ENCODE measurements at places on chromosomes 6 and 20. TPM values are rescaled to one million over a fixed set of nuclear protein-coding genes. Genes with fewer than 3 reads are reported as not detected.
A peak's percentile ranks its signal among the peaks of the same experiment; 100 is the strongest.

- H3K27ac ChIP-seq, result no peak overlapping the region
- H3K36me3 ChIP-seq, result no peaks in the 10 kb centered on the region
- H3K4me1 ChIP-seq, result no peaks in the 10 kb centered on the region
- DNase-seq, result no peak
- H3K4me3 ChIP-seq, result no peak overlapping the region
These were observed 294.2 kb downstream of the FOXC1 start for GRCh38 chr6:1903780-1904465.

The MCHR2 gene
- not detected for total RNA-seq

The ADISSP gene
- 7.5 TPM for total RNA-seq

GRCh38 chr6:145323646-145324045, 411.7 kb downstream of the EPM2A start:
- H3K36me3 ChIP-seq, result no peaks in the 10 kb centered on the region
- H3K27ac ChIP-seq, result no peak overlapping the region
- H3K27me3 ChIP-seq, result no peaks in the 10 kb centered on the region
- no peak for DNase-seq

- H3K27me3 ChIP-seq, result no peaks in the 10 kb centered on the region
- H3K27ac ChIP-seq, result no peak overlapping the region
- no peaks in the 10 kb centered on the region for H3K36me3 ChIP-seq
These were observed 22.5 kb downstream of the AGPAT4 start for GRCh38 chr6:161251345-161251744.

DNA sequence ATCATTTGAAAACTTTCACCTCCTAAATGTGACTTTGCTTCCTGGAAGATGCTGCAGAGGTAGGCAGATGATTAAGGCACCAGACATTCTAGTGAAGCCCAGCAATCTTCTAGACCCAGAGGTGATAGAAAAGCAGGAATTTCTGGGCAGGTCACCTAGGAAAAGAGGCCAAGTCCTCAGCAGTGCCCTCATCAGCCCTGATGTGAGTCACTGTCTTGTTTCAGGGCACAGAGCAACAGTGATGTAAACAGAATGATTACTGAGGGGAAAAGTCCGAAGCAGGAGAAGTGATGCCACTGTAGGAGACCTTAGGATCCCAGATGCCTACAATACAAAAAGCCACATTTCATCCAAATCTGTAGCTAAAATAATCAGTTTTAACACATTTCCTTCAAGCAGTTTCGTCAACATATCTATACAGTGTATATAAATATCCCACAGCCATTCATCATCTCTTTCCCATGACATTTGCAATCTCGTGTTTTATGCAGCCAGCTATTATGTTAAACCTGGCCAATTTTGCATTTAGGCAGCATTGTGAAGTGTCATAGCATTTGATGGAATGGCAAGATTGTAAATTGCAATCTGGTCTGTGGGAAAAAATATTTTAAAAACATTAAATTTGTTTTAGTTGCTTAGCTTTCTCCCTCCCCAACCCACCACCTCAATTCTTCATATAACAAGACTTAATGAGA, 401.2 kb upstream of the RNF217 start:
- H3K4me1 ChIP-seq, result no peaks in the 10 kb centered on the region
- no peak overlapping the region for H3K27ac ChIP-seq
- no peaks in the 10 kb centered on the region for H3K27me3 ChIP-seq
- DNase-seq, result no peak
- H3K4me3 ChIP-seq, result no peak overlapping the region

The SLC17A2 gene
- total RNA-seq, result not detected

The SCRT2 gene
- not detected for total RNA-seq

GRCh38 chr20:19291024-19291817, 78.8 kb downstream of the SLC24A3 start:
- no peak overlapping the region for H3K27ac ChIP-seq
- H3K4me3 ChIP-seq, result no peak overlapping the region
- H3K27me3 ChIP-seq, result no peaks in the 10 kb centered on the region
- H3K36me3 ChIP-seq, result no peaks in the 10 kb centered on the region

The IGF2R gene
- 86.0 TPM for total RNA-seq

GRCh38 chr6:21998582-21998981, 298.3 kb downstream of the PRL start:
- H3K36me3 ChIP-seq, result no peaks in the 10 kb centered on the region
- no peaks in the 10 kb centered on the region for H3K4me1 ChIP-seq
- H3K27me3 ChIP-seq, result no peaks in the 10 kb centered on the region
- H3K4me3 ChIP-seq, result no peak overlapping the region
- no peak for DNase-seq

DNA sequence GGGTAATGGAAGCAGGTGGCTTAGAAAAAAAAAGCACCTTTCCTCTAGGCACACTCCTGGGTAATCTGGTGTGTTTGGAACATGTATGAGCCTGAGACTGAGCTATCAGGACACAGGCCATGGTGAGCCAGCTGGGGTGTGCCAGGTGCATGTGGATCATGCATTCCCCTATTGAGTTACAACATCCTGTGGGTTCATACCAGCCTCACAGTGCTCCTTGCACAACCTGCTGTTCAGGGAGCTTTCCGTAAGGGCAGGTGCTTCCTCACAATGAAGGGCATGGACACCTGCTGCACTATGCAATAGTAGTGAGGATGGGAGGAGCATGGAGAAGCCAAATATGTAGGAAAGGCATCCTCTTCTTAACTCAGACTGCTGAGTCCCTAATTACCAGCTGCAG, 197.2 kb upstream of the SUPT3H start:
- H3K36me3 ChIP-seq, result no peaks in the 10 kb centered on the region
- H3K27me3 ChIP-seq, result no peaks in the 10 kb centered on the region
- H3K4me3 ChIP-seq, result no peak overlapping the region
- H3K27ac ChIP-seq, result no peak overlapping the region

- no peaks in the 10 kb centered on the region for H3K4me1 ChIP-seq
- no peaks in the 10 kb centered on the region for H3K36me3 ChIP-seq
- no peak overlapping the region for H3K4me3 ChIP-seq
- no peak overlapping the region for H3K27ac ChIP-seq
- DNase-seq, result no peak
These were observed 50.3 kb upstream of the TXNDC5 start for GRCh38 chr6:7960848-7961247.

The C6orf132 gene
- total RNA-seq, result 94.6 TPM

GRCh38 chr20:50196248-50196647, 5.6 kb downstream of the CEBPB start:
- no peak overlapping the region for H3K27ac ChIP-seq
- H3K36me3 ChIP-seq, result no peaks in the 10 kb centered on the region
- H3K4me3 ChIP-seq, result no peak overlapping the region
- no peak for DNase-seq

DNA sequence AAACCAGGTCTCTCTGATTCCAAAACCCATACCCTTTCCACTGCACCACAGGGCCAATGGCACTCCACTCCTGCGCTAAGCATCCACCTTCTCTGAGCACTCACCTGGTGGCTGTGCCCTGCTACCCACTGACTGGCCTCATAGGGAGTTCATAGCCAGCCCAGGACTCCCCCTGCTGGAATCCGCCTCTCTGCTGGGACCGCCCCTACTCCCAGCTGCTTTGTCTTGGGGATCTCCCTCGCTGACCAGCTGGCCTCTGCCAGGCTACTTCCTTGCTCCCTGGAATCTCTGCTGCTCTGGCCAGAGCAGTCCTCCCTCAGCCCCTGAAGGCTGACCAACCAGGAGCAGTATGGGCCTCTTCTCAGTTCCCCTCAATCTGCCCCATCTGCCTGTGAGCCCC, 129.7 kb downstream of the FAXC start:
- H3K27ac ChIP-seq, result no peak overlapping the region
- no peak for DNase-seq

The AVP gene
- not detected for total RNA-seq

GRCh38 chr20:49754596-49754995, 40.9 kb upstream of the B4GALT5 start:
- H3K36me3 ChIP-seq, result no peaks in the 10 kb centered on the region
- no peak overlapping the region for H3K27ac ChIP-seq
- H3K27me3 ChIP-seq, result no peaks in the 10 kb centered on the region
- DNase-seq, result no peak
- H3K4me3 ChIP-seq, result no peak overlapping the region

The FAM209B gene
- total RNA-seq, result not detected

GRCh38 chr6:47056832-47057231, 14.7 kb upstream of the ADGRF1 start:
- no peak for DNase-seq
- H3K4me3 ChIP-seq, result no peak overlapping the region
- H3K27me3 ChIP-seq, result no peaks in the 10 kb centered on the region

- no peaks in the 10 kb centered on the region for H3K4me1 ChIP-seq
- no peaks in the 10 kb centered on the region for H3K36me3 ChIP-seq
- H3K27me3 ChIP-seq, result no peaks in the 10 kb centered on the region
- H3K4me3 ChIP-seq, result no peak overlapping the region
- H3K27ac ChIP-seq, result no peak overlapping the region
These were observed 35.6 kb upstream of the PRELID3B start for GRCh38 chr20:59078231-59078630.

The F13A1 gene
- 29.0 TPM for total RNA-seq

The SPAG4 gene
- total RNA-seq, result 10.7 TPM

The MRS2 gene
- 30.5 TPM for total RNA-seq

- peaks cover 5% of the 10 kb centered on the region for H3K4me1 ChIP-seq
- no peaks in the 10 kb centered on the region for H3K27me3 ChIP-seq
- H3K4me3 ChIP-seq, result no peak overlapping the region
- DNase-seq, result peak; percentile 59
These were observed 249.4 kb downstream of the ATXN1 start for GRCh38 chr6:16511723-16512489.

DNA sequence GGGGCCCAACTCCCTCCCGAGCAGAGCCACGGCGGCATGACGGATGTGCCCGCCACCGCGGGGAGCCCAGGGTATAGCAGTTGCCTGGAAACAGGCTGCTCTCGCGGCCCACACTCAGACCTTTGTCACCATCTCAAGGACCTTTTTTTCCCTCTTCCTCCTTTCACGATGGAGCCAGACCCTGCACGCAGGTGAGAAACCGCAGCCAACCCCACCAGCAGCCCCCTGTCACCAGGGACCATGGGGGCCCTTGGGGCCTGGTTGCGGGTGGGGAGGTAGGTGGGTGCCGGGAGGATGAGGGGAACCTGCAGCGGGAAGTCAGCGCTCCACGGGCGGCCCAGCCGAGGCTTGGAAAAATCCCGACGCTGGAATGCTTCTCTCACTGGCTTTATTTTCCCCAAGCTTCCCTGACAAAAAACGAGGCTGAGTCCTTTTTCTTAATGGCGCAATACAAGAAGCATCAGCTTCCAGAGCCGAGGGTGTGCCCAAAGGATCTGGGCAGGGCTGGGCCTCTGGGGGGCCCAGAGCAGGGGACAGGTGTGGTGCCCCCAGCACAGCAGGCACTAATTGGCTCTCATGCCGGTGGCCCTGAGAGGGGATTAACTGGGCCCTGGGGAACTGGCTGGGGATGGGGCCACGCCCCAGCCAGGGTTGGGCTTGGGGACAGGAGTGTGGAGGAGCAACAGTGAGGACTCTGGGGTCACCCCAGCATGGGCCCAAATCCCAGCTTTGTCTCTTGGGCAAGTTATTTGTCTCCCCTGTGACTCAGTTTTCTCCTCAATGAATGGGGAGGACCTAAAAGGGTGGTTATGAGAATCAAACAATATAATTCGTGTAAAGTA, 23.9 kb downstream of the NOL4L start:
- no peak overlapping the region for H3K4me3 ChIP-seq
- H3K27me3 ChIP-seq, result no peaks in the 10 kb centered on the region

- no peaks in the 10 kb centered on the region for H3K4me1 ChIP-seq
- no peak for DNase-seq
- H3K27me3 ChIP-seq, result no peaks in the 10 kb centered on the region
- no peak overlapping the region for H3K4me3 ChIP-seq
- no peaks in the 10 kb centered on the region for H3K36me3 ChIP-seq
These were observed 10.5 kb upstream of the TTK start for GRCh38 chr6:79993911-79994309.

GRCh38 chr6:152984513-152984872, 1.7 kb upstream of the FBXO5 start:
- peak overlapping the region; percentile 87 for H3K27ac ChIP-seq
- peak overlapping the region; percentile 76 for H3K4me3 ChIP-seq
- DNase-seq, result no peak
- H3K36me3 ChIP-seq, result no peaks in the 10 kb centered on the region
- H3K27me3 ChIP-seq, result no peaks in the 10 kb centered on the region

DNA sequence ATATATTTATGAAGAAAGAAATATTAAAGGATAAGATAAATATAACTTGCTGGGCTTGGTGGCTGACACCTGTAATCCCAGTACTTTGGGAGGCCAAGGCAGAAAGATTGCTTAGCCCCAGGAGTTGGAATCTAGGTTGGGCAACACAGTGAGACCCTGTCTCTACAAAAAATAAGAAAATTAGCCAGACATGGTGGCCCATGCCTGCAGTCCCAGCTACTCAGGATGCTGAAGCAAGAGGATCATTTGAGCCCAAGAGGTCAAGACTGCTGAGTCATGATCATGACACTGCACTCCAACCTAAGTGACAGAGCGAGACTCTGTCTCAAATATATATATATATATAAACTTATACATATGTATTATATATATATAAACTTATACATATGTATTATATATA, 164.0 kb downstream of the MRPL14 start:
- DNase-seq, result no peak
- no peak overlapping the region for H3K4me3 ChIP-seq
- no peaks in the 10 kb centered on the region for H3K4me1 ChIP-seq
- no peak overlapping the region for H3K27ac ChIP-seq
- no peaks in the 10 kb centered on the region for H3K36me3 ChIP-seq

All from Peyer's patch (tissue), 4 donors.